ENCODE measurements at places on chromosomes 6 and 20.

DNA sequence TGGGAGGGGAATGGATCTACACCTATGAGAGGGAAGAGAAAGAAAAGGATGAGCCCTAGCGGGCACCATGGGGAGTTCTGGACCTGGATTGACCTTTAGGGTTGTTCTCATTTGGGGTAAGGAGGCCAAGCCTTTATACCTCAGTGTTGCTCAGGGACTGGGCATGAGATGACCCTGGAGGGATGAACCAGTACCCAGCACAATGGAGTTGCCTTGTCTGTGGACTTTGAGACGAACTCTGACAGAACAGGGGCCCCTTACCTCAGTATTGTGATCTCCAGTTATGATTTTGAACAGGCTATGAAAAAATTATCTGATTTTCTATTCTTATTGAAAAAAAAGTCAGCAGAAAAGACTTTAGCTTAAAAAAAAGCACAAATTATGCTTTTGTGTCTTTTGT is 88.6 kb downstream of the FOXA2 start:
- DNase-seq = no peak

DNA sequence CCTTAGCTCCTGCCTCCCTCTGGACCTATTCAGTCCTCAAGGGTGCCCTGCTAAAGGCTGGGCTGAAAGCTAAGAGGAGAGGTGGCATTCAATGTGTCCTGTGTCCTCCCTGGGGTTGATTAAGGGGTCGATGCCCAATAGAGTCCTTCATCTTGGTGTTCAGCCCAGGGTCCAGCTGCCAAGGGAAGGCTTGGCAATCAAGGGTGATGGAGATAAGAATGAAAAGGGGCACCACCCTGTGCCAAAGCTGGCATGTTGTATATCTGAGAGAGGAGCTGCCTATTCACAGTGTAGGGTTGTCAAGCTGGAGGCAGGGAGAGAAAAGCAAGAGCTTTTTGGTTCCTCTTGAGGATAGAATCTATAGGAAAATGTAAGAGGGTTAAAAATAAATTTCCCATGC is 12.3 kb downstream of the C20orf173 start:
- DNase-seq = no peak

DNA sequence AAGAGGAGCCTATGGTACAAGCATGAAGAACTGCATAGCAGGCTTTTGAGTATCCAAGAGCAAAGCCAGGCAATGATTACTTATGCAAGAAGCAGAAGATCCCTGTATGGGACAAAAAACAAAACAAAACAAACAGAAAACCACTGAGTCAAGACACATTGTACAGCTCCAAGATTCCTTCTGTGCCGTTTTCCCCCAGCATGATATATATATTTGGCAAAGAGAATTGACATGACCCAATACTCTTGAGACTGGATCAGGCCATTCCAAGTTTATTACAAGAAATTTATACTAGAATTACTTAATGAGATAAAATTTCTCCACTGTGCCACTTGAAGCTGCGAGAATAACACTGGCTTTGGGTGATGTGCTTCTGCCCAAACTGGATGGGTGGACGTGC is 65.5 kb downstream of the TRMT11 start:
- no peak for DNase-seq

- DNase-seq = no peak
Observed at GRCh38 chr6:125789167-125789566, 1.6 kb upstream of the NCOA7 start.

DNA sequence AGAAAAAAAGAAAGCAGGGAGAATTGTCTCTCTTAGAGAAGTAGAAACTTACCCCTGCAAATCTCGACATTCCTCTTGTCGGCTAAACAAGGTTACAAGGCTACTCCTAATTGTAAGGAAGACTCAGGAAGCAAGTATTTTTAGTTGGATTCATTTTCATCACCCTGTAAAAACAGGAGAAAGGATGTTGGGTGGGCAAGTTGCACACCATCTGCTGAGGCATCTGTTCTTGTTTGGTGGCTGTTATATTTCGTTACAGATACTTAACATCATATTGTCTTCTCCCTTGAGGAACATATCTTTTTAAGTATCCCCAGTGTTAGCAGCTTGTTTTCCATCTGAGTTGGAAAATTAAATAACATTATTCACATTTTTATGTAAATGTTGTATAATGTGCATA is 187.5 kb downstream of the PLCB4 start:
- DNase-seq = no peak

- DNase-seq = no peak
Observed at GRCh38 chr6:111494951-111495635, 12.1 kb upstream of the REV3L start.

DNA sequence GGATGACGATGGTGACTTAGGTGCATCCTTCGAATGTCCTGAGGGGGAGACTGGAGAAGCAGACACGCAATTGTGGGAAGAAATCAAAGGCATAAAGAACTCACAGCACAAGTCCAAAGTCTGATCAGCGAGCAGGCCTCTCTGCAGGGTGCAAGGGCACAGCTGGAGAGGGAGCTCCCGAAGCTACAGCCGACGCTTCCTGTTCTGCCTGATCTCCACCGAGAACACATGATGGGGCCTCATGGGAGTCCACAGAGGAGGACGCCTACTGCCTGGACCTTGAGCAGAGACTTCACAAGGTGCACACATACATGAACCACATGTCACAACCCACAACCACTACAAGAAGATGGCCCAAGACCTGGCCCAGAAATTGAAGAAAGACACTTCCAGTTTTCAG is 51.4 kb downstream of the RIN2 start:
- DNase-seq = no peak

DNA sequence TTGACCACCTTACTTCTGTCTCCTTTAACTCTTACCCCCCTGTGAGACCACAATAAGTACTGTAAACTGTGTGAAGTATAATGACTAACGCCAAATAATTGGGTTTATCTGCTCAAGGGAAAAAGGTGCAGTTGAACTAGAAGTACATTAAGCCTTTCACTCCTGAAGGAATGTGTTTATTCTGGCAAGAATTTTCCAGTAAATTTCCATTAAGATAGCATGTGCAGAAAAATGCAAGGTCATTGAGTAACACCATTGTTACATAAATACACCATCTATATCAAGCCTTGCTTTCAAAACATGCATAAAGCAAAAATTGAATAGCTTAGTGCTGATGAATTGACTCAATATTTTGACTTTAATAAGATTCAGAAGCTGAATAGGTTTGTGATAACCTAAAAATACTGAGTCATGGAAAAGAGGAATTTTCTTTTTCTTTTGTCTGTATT is 65.4 kb downstream of the ARHGAP18 start:
- DNase-seq = no peak

DNA sequence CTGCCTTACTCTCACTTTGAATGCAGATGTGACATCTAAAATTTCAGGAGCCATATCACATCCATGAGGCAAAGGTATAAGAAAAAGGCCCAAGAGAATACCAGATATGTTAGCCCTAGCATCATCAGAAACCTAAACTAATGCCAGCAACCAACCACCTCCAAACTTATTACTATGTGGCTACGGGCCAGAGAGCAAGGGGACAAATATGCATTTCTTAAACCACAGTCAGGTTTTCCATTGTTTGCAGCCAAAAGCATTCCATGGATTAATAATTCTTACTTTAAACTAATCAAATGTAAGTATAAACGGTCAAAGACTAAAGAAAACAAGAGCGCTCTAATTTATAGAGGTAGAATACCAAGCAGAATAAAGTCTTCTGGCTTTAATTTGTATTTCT is 84.7 kb downstream of the TASP1 start:
- DNase-seq = no peak

- DNase-seq = no peak
Observed at GRCh38 chr20:46973766-46974165, 79.1 kb downstream of the EYA2 start.

- DNase-seq = no peak
Observed at GRCh38 chr6:149884215-149884614, 13.7 kb downstream of the RAET1E start.

- no peak for DNase-seq
Observed at GRCh38 chr20:34300809-34301586, 2.2 kb downstream of the AHCY start.

- no peak for DNase-seq
Observed at GRCh38 chr6:11217360-11218101, 14.9 kb downstream of the NEDD9 start.

DNA sequence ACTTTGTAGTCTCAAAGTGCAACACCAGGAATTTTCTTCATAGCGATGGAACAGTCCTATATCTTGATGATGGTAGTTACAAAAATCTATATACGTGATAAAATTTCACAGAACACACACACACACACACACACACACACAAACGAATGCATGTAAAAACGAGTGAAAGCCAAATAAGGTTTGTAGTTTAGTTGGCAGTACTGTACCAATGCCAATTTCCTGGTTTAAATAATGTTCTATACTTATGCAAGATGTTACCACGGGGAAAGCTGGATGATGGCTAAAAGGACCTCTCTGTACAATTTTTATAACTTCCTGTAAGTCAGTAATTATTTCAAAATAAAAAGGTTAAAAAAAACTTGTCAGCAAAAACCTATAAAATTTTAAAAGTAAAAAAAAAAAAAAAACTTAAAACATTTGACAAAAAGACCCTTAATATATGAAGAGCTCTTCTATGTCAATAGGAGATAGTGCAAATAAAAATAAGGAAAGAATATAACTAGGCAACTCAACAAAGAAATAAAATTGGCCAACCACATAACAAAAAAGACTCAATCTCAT is 37.6 kb downstream of the PDSS2 start:
- DNase-seq = no peak

GRCh38 chr6:25987845-25988244 is 25.2 kb downstream of the TRIM38 start:
- no peak for DNase-seq

DNA sequence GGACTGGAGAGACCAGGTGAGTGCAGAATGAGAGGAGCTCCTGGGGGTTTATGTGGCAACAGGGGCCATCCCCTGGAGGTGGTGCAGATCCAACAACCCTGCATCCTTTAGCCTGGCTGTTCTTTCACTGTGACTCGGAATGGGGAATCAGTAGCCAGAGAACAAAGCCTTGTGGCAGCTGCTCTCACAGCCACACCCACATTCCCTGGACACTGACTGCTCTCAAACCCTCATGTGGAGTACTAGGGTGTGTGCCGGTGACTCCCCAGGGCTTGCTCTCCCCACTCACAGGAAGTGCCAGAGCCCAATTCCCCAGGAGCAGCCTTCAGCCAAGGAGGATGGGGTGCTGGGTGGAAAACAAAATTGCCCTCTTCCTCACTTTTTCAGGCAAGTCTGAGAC is 30.2 kb upstream of the GGTLC1 start:
- DNase-seq = no peak

- DNase-seq = no peak
Observed at GRCh38 chr6:164417537-164418261, 891.7 kb downstream of the C6orf118 start.

DNA sequence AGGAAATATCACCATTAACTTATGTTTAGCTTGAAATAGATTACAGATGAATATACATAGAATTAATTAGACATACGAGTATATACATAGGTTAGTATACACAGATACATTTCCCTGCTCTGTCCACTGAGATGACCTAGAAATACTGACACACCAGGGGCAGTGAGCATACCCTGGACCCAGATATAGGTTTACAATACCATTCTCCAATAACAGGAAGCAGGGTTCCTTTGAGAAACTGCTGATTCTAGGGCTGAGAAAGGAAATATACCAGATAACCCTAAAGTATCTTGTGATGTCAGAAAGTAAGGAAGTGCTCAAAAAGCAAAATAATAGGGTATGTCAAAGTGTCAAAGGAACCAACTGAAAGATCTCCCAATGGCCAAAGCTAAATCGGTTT is 322.5 kb downstream of the HAO1 start:
- no peak for DNase-seq

- no peak for DNase-seq
Observed at GRCh38 chr6:160004419-160005175, 35.7 kb downstream of the IGF2R start.

GRCh38 chr6:36539814-36540568 is 7.3 kb downstream of the STK38 start:
- no peak for DNase-seq

GRCh38 chr6:89830170-89830809 is 610 bp downstream of the CASP8AP2 start:
- no peak for DNase-seq

GRCh38 chr6:161736326-161736725 is 462.5 kb upstream of the AGPAT4 start:
- no peak for DNase-seq

GRCh38 chr6:131062241-131063027 is 611 bp downstream of the EPB41L2 start:
- DNase-seq = no peak

- no peak for DNase-seq
Observed at GRCh38 chr6:133542056-133542821, 301.1 kb downstream of the EYA4 start.

- DNase-seq = no peak
Observed at GRCh38 chr20:57576002-57576401, 15.1 kb downstream of the PCK1 start.

- DNase-seq = no peak
Observed at GRCh38 chr20:34931771-34932170, 23.8 kb downstream of the GSS start.

DNA sequence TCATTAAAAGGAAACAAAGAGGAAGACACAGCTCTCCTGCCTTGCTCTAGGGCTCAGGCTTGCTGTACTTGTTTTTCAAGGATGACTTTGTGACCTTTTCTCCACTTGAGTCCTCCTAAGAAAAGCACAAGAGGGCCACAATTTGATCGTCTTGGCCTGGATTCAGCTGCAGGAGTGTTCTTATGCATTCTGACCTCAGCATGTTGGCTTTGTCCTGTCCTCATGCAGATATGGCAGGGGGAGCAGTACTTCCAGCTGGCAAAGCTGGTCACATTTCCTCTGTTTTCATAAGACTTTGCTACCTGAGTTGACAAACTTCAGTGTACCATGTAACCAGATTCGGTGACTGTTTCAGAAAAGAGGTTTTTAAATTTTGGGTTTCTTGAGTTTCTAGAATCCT is 30.8 kb downstream of the KDM1B start:
- DNase-seq = no peak

DNA sequence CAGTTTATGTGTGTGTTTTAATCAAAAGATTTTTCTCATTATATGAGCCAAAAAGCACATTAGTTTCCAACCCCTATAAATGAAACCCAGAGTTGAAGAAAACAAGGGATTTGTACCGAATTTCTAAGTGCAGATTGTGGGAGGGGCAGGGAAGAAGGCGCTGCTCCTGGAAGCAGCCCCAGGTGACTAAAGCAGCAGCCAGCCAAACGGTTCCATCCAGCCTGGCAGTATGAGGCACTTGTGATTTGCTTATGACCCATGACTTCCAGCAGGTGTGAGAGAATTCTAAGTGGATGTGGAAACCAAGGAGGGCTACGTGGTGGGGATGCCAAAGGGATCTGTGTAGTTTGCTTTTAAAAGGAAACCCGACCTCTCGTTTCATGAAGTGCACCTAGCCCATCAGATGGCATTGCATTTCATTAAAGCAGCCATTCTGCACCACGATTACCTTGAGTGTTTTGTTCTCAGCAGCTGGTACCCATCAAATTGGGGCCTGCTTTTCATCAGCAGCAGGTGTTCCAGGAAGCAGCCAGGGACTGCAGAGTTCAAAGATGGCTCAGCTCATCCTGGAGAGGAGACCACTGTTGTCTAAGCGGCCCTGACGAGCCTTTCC is 79.1 kb downstream of the DTD1 start:
- no peak for DNase-seq
